ENCODE measurements at places on chromosomes 4 and X. TPM values are rescaled to one million over a fixed set of nuclear protein-coding genes. Genes with fewer than 3 reads are reported as not detected.

DNA sequence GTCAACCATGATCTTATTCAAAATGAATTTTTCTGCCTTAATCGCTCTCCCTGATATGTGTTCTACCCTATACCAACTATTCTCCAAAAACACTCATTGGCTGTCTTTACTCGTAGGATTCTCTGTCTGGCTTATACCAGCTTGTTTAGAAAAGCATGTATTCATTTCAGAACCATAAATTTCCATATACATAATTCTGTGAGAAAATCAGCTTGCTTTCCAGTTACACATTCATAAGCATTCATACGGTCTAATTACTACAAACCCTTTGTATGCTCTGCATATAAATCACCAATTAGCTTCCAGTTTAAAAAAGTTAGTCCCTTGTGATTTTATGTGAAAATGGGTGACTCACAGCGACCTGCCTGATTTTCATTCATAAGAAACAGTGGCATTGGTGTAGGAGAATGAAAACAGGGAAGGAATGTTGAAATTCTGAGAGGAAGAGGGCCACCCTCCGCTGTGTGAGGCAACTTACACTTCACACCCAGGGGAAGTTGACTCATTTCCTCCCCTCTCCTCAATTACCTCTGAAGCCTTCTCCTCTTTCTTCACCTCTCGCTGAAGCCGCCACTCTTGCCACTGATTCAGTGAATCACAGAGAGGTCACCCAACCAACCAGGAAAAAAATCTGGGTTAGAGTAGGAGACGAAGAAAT, 63.3 kb downstream of the MEPE start:
- peaks cover 4% of the 10 kb centered on the region for H3K27me3 ChIP-seq
- no peaks in the 10 kb centered on the region for H3K36me3 ChIP-seq
- peak overlapping the region; percentile 23 for H3K4me3 ChIP-seq
- peaks cover 32% of the 10 kb centered on the region for H3K4me1 ChIP-seq
- DNase-seq = no peak

DNA sequence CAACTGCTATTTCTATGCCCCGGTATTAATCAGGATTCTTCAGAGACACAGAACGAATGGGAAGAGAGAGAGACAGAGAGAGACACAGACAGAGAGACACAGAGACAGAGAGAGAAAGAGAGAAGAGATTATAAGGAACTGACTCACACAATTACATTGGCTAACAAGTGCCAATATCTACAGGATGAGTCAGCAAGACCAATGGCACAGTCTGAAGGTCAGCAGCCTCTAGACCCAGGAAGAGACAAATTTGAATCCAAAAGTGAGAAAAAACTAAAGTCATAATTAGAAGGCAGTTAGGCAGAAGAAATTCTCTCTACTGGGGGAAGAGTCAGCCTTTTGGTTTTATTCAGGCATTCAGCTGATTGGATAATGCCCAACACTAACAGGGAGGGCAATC, 187.3 kb downstream of the MAB21L2 start:
- H3K27ac ChIP-seq = peak overlapping the region; percentile 31
- no peaks in the 10 kb centered on the region for H3K27me3 ChIP-seq
- no peak for DNase-seq
- no peak overlapping the region for H3K4me3 ChIP-seq

DNA sequence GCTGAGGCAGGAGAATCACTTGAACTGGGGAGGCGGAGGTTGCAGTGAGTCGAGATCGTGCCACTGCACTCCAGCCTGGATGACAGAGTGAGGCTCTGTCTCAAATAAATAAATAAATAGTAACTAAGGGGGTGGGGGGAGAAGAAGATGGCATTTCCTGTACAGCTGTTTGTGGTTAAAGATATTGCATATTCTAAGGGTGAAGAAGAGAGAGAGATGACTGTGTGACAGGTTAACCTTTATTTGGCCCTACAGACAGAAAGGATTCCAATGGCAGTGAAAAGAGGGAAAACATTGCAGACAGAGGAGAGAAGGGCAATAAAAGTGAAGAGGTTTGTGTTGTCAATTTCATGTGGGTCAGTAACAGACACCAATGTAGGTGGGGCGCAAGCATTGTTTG, 9.4 kb downstream of the TASL start:
- no peaks in the 10 kb centered on the region for H3K27me3 ChIP-seq
- H3K27ac ChIP-seq = peak overlapping the region; percentile 39
- no peak for DNase-seq

DNA sequence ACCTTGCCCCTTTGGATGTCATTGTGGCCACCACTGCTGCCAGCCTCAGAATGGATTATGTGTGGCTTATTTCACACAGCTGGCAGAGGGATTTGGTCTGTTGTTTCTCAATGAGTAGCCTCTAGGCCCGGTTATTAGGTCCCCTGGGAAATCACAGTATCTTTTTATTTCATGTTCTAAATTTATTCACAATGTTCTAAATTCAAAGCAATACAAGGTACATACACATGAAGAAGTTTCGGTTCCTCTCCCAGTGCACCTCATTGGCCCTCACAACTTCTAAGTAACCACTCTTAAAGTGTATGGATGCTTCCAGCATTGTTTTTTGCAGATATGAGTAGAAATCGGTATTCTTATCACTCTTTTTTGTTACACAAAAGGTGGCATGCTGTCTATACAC, 262.7 kb downstream of the RCHY1 start:
- H3K4me1 ChIP-seq = no peaks in the 10 kb centered on the region
- H3K36me3 ChIP-seq = no peaks in the 10 kb centered on the region
- peaks cover 2% of the 10 kb centered on the region for H3K27me3 ChIP-seq
- H3K4me3 ChIP-seq = no peak overlapping the region
- no peak for DNase-seq

ABLIM2 gene
- total RNA-seq = 0.31 TPM

PPAT gene
- 12.6 TPM for total RNA-seq

SPANXB1 gene
- total RNA-seq = not detected

Data from osteocyte (in vitro differentiated cells).